Activated CD4-positive, alpha-beta T cell treated with anti-CD3 and anti-CD28 coated beads for 36 hours (primary cell): ENCODE measurements at places on chromosomes 12 and 14. TPM values are rescaled to one million over a fixed set of nuclear protein-coding genes. Genes with fewer than 3 reads are reported as not detected.

FAM181A gene
- total RNA-seq: not detected

TMCC3 gene
- total RNA-seq: 0.05 TPM

CLEC1B gene
- total RNA-seq: not detected

TTC8 gene
- total RNA-seq: 4.4 TPM

CCDC177 gene
- total RNA-seq: not detected

GLT1D1 gene
- total RNA-seq: 0.30 TPM

GRCh38 chr12:108131657-108132126 lies 2.6 kb downstream of the WSCD2 start:
- no peak for DNase-seq

GRCh38 chr14:78959674-78960264 lies 789.6 kb downstream of the NRXN3 start:
- peak; percentile 67 for DNase-seq

DNA sequence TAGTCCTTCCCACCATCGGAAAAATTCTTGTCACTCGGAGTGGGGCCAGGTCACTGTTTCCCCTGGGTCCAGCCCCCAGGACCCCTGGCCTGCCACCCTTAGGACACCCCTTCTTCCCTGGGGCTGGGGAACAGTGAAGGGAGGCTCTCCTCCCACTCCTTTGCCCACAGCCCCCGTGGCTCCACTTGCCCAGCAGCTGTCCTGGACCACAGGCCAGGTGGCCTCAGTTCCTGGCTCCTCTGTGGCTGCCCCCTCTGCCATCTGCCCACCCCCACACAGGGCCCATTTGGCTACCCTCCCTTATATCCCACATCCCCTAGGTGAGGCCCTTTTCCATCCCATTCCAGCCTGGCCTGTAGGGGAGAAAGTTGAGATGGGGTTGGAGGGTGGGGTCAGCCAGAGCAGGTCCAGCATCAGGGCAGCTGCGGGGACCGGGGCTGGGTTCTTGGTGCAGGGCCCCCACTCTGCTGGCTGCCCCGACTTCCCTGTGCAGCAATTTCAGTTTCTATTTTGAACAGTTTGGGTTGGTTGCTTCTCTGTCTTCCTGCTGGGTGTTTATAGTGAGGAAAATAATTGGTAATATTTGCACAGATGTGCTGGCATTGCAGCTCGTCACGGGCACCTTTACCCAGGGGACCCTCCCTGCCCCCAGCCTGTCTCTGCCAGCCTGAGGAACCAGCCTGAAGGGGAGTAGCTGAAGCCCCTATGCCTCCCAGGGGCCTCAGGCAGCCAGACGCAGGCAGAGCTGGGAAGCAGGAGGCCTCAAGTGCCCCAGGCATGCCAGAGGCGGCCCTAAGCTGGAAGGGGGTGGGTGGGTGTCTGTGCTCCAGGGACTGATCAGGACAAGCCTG lies 23.4 kb downstream of the SYNDIG1L start:
- DNase-seq: no peak

- no peak for DNase-seq
Measured at GRCh38 chr14:85308531-85309300, 221.2 kb upstream of the FLRT2 start.

DNA sequence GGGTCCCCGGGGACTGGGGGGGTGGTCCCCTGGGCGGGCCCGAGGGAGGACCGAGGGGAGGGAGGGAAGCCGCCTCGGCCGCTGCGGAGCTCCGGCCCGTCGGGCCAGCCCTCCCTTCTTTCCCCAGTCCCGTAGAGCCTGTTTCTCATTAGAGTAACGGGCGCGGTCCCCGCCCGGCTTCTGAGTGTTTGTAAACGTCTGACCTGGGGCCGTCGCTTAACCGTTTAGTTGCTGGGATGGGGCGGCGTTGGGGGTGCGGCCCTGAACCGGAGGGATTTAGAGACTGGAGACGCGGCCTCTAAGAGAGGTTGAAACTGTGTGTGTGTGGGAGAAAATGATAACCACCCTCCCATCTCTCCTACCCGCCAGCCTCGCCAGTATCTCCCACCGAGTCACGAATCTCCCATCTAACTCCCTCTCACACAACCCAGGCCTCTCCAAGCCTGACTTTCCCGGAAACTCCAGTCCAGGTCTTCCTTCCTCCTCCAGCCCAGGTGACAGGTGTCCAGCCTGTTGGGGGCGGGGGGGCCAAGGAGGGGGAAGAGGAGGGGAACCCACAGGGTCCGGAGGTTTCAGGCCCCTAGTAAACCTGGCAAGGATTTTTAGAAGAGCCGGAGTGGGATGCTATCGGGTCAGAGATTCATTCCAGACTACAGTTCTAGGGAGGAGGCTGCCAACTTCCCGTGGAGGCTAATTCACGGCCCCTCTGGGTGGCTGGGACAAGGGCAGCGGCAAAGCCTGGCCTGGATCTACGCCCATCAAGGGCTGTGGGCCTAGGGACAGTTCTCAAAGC lies 1.1 kb upstream of the NFATC4 start:
- DNase-seq: peak; percentile 47
